ENCODE measurements at places on chromosomes 5 and 9. TPM values are rescaled to one million over a fixed set of nuclear protein-coding genes. Genes with fewer than 3 reads are reported as not detected.

DNA sequence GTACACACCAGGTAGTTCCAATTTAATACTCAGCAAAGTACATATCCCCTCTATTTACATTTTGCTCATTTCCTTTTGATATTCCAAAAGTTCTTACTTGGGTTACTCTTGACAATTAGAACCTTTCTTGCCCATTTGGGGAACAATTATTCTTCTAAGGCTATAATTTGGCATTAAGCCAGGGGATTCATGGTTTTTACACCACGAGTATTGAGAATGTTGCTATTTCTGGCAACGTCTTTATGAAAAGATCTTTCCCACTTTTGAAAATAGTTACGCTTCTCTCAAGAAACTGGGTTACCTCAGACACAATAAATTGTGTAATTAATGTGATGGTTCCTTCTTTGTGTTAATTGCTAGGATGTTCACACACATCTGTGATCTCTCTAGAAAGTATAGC lies 11.5 kb upstream of the CAAP1 start:
- no peaks in the 10 kb centered on the region for H3K27me3 ChIP-seq
- H3K27ac ChIP-seq = no peak overlapping the region
- no peak overlapping the region for H3K4me3 ChIP-seq
- no peaks in the 10 kb centered on the region for H3K4me1 ChIP-seq
- no peak for DNase-seq

- H3K27me3 ChIP-seq = no peaks in the 10 kb centered on the region
- H3K4me1 ChIP-seq = peaks cover 5% of the 10 kb centered on the region
- no peak overlapping the region for H3K27ac ChIP-seq
- no peaks in the 10 kb centered on the region for H3K36me3 ChIP-seq
- H3K4me3 ChIP-seq = no peak overlapping the region
Observed at GRCh38 chr5:50623666-50624065, 42.8 kb upstream of the PARP8 start.

GRCh38 chr5:159031513-159031912 lies 68.2 kb downstream of the EBF1 start:
- no peak overlapping the region for H3K27ac ChIP-seq
- H3K4me3 ChIP-seq = no peak overlapping the region
- H3K4me1 ChIP-seq = peaks cover 9% of the 10 kb centered on the region
- H3K36me3 ChIP-seq = no peaks in the 10 kb centered on the region
- no peak for DNase-seq

DNA sequence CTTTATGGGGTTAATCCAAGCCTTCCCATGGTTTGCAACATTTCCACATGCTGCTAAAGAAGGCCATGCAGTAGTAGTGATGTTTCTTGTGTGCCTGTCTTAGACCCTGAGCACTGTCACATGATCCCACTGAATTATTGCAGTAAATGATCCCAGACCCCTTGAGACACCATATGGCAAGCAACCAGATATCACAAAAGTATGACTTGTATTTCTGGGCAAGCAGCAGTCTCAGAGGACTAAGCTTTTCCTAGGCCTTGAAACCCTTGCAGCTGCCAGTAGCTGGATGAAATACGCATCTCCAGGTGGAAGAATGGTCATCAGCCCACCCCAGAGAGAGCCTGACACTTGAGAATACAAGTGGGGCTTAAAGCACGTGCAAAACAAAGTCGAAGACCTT lies 41.8 kb downstream of the CDO1 start:
- no peak for DNase-seq
- no peak overlapping the region for H3K27ac ChIP-seq

GRCh38 chr9:32579706-32580331 lies 6.9 kb upstream of the NDUFB6 start:
- H3K36me3 ChIP-seq = no peaks in the 10 kb centered on the region
- no peak overlapping the region for H3K27ac ChIP-seq
- no peak overlapping the region for H3K4me3 ChIP-seq
- peaks cover 13% of the 10 kb centered on the region for H3K27me3 ChIP-seq
- peak; percentile 89 for DNase-seq

DNA sequence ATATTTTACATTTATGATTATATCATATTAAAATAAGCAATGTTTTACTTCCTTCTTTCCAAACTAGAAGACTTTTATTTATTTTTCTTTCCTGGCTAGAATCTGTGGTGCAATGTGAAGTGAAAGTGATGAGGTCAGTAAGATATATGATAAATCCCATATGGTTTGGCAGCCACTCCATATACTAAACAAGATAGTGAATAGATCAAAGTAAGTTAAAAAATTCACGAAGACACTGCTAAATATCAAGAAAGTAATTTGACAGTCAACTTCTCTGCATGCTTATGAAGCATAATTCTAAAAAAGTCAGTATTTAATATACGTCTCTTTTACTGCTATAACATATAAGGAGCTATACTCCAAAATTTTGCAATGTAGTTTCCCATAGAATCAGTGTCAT lies 972.8 kb downstream of the DTWD2 start:
- no peaks in the 10 kb centered on the region for H3K36me3 ChIP-seq
- no peaks in the 10 kb centered on the region for H3K27me3 ChIP-seq
- no peak overlapping the region for H3K4me3 ChIP-seq
- no peaks in the 10 kb centered on the region for H3K4me1 ChIP-seq
- DNase-seq = no peak

GRCh38 chr9:110912419-110913291 lies 125.6 kb downstream of the LPAR1 start:
- H3K27ac ChIP-seq = no peak overlapping the region
- H3K4me1 ChIP-seq = no peaks in the 10 kb centered on the region
- no peak overlapping the region for H3K4me3 ChIP-seq
- H3K27me3 ChIP-seq = no peaks in the 10 kb centered on the region
- H3K36me3 ChIP-seq = no peaks in the 10 kb centered on the region
- no peak for DNase-seq

DNA sequence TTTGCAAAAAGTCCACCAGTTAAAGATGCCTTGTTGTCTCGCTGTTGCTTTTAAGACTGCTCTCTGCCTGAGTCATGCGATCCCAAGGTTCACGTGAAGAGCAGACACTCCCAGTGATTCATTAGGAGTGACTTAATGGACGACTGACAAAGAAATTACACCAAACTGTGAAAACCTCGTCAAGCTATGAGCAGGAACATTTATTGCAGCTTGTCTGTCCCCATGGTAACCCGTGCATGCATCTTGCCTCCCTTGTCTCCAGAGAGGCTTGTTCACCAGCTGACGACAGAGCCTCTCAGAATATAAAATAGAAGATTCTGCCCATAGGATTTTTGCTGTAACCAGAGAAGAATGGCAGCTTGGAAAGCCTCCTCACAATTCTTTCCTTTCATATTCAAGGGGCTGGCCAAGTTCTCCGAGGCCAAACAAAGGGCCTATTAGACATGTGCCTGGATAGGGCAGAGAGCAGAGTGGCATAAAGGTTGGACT lies 352.7 kb downstream of the SPOCK1 start:
- H3K27me3 ChIP-seq = peaks cover 7% of the 10 kb centered on the region
- no peaks in the 10 kb centered on the region for H3K36me3 ChIP-seq
- no peaks in the 10 kb centered on the region for H3K4me1 ChIP-seq
- no peak for DNase-seq

DNA sequence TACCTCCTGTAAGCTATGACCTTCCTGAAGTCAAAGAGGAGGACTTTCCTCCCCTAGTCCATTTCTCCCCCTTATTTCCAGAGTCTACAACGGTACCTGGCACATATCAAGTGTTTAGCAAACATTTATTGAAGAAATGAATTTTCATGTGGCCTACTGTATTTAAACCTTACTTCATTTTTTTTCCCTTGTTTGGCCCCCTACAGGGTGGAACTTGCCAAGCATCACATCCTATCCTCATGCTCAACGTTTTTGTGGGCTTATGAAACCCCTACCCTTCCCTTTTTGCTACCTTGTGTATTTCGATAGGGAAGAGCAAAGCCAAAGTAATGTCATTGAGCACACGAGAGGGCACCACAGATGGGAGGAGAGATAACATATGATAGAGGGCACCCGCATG lies 1857.8 kb upstream of the WWC1 start:
- H3K27ac ChIP-seq = no peak overlapping the region
- no peaks in the 10 kb centered on the region for H3K27me3 ChIP-seq
- DNase-seq = no peak
- H3K4me1 ChIP-seq = no peaks in the 10 kb centered on the region
- H3K4me3 ChIP-seq = no peak overlapping the region

- H3K27ac ChIP-seq = no peak overlapping the region
- H3K4me1 ChIP-seq = no peaks in the 10 kb centered on the region
- H3K27me3 ChIP-seq = peaks cover 4% of the 10 kb centered on the region
- DNase-seq = no peak
- no peak overlapping the region for H3K4me3 ChIP-seq
- H3K36me3 ChIP-seq = no peaks in the 10 kb centered on the region
Observed at GRCh38 chr5:33582417-33582816, 141.7 kb downstream of the TARS1 start.

DNA sequence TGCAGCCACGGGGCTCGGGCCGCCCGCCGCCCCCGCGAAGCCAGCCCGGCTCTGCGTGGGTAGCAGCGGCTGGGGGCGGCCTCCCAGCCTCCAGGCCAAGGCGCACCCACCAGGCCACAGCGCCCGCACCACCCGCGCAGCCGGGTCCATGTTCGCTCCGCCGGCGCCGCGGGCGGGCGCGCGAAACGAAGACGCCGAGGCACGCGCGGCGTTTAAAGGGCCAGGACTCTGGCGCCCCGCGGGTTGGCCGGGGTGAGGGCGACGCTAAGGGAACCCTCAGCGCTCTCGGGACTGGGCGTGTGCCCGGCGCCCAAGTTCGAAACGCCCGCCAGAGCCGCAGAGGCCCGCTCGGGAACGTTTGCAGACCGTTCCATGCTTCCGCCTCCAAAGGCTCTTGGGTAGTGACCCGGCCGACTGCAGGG lies at the start of gene PTGES2:
PTGES2 (minus strand) TSS at position 162 of the 422 bp plus-strand sequence; CDS start at position 150, 12 bp downstream.
- peak; percentile 78 for DNase-seq
- H3K4me1 ChIP-seq = peaks cover 30% of the 10 kb centered on the region
- H3K27me3 ChIP-seq = no peaks in the 10 kb centered on the region
- peak within 1 kb of the TSS; percentile 95 for H3K4me3 ChIP-seq
- peak within 1 kb of the TSS; percentile 95 for H3K27ac ChIP-seq
- peaks cover 4% of the 10 kb centered on the region for H3K36me3 ChIP-seq

GRCh38 chr5:135571066-135571609 lies 7.7 kb downstream of the CXCL14 start:
- no peak overlapping the region for H3K4me3 ChIP-seq
- no peak overlapping the region for H3K27ac ChIP-seq
- H3K36me3 ChIP-seq = no peaks in the 10 kb centered on the region
- H3K4me1 ChIP-seq = no peaks in the 10 kb centered on the region

- no peaks in the 10 kb centered on the region for H3K27me3 ChIP-seq
- no peak for DNase-seq
- H3K4me1 ChIP-seq = peaks cover 2% of the 10 kb centered on the region
- H3K36me3 ChIP-seq = peaks cover 3% of the 10 kb centered on the region
Observed at GRCh38 chr9:682633-683508, 158.6 kb upstream of the DMRT1 start.

DNA sequence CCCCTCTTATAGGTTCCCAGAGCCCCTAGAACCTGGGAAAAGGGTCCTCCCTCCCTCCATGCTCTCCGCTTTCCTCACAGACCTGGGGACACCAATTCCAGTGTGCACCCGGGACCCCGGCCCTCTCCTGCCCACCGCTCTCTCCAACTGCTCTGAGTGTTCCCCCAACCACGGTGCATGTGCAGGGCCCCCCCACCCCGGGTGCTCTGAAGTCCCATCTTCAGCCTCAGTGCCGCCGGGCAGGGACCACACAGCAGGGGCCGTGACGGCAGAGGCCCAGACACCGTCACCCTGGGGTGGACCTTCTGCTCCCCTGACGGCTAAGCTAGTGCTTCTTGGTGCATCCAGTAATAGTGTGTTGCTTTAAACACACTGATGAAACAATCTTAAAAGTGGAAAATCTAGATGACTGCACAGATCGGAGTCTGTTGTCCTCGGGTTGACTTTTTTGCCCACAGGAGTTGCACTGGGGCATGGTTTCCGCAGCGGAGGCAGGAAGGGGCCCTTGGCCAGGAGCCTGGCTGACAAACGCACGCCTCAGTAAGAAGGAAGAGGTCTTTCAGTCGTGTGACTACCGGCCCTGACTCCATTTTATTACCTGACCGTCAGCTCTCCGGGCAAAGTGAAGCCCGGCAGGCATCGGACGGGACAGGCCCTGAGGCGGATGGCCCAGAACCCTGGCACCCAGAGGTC lies 36.2 kb upstream of the SLC6A3 start:
- no peaks in the 10 kb centered on the region for H3K27me3 ChIP-seq
- DNase-seq = no peak
- H3K27ac ChIP-seq = no peak overlapping the region

CCDC187 gene
- not detected for total RNA-seq

SLC34A1 gene
- total RNA-seq = not detected

FOXE1 gene
- total RNA-seq = 0.10 TPM

SPINK9 gene
- total RNA-seq = not detected

FOXD4L3 gene
- not detected for total RNA-seq
